ENCODE measurements at places on chromosomes 4 and X.

GRCh38 chr4:171621646-171622045 is 191.6 kb upstream of the GALNTL6 start:
- no peak for DNase-seq

- DNase-seq, result no peak
Observed at GRCh38 chrX:51487960-51488267, 8.5 kb downstream of the NUDT11 start.

DNA sequence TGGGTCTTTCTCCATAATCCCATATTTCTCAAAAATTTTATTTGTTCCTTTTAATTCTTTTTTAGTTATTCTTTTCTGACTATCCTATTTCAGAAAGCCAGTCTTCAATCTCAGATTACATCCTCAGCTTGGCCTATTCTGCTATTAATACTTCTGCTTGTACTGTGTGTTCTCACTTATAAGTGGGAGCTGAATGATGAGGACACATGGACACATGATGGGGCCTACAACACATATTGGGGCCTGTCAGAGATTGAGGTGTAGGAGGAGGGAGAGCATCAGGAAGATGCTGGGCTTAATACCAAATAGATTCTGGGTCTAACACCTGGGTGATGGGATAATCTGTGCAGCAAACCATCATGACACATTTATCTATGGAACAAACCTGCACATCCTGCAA is 82.3 kb downstream of the MAGEE1 start:
- DNase-seq, result no peak

GRCh38 chr4:2795893-2796848 is 3.3 kb downstream of the SH3BP2 start:
- DNase-seq, result no peak
